ENCODE measurements at places on chromosomes 7 and 10. TPM values are rescaled to one million over a fixed set of nuclear protein-coding genes. Genes with fewer than 3 reads are reported as not detected.

Gene SMO
- 0.20 TPM for total RNA-seq

Gene FAM180A
- not detected for total RNA-seq

Gene ACHE
- not detected for total RNA-seq

Gene SPDYE2B
- not detected for total RNA-seq

Gene ZNF853
- total RNA-seq = 4.9 TPM

Gene STARD3NL
- total RNA-seq = 22.0 TPM

Gene SPDYE11
- not detected for total RNA-seq

Gene WDR86
- 2.1 TPM for total RNA-seq

Gene BTBD16
- total RNA-seq = not detected

Gene THSD7A
- total RNA-seq = not detected

Gene FXYD4
- not detected for total RNA-seq

Gene HOXA5
- not detected for total RNA-seq

- DNase-seq = no peak
Observed at GRCh38 chr7:151091431-151091830, 5.2 kb downstream of the AGAP3 start.

- no peak for DNase-seq
Observed at GRCh38 chr10:77675347-77675746, 37.7 kb upstream of the KCNMA1 start.

- DNase-seq = no peak
Observed at GRCh38 chr7:117173035-117173770, 149.7 kb downstream of the WNT2 start.

- DNase-seq = no peak
Observed at GRCh38 chr10:69866688-69867461, 65.2 kb downstream of the COL13A1 start.

- DNase-seq = no peak
Observed at GRCh38 chr10:34769899-34770298, 45.2 kb downstream of the PARD3 start.

DNA sequence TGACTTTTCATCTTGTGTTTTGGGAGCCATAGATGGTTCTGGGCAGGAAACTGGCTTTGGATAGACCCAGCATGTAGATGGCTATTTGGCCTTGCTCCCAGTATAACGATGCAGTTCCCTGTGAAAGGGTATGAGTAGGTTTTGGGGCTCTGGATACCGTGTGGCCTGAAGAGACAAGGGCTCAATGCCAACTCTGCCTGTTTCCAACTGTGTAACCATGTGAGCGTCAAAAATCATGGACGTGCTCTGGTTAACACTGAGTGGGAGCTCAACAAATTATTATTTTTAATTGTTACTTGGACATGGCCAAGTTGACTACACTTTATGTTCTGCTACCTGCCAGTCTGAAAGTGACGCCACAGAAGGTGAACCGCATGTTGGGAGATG, 41.8 kb downstream of the EGFR start:
- DNase-seq = no peak

- no peak for DNase-seq
Observed at GRCh38 chr7:152924238-152924637, 164.7 kb downstream of the ACTR3B start.

- DNase-seq = no peak
Observed at GRCh38 chr7:131849472-131849871, 293.0 kb upstream of the PODXL start.

DNA sequence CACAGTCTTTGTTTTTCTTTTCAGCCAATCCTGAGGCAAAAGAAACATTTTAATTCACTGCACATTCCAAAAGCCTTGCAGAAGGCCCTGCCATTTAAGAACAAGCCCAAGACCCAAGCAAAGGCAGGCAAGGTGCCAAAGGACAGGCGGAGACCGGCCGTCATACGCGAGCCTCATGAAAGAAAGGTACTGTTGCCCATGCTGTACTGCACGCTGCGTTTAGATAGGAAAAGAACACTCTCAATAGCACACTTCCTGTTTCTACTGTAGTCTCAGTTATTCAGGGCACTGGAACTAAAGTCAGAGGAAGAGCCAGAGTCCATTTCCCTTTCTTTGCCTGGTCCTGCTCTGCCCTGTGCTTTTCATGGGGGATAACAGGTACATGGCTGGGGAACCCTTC, 47.6 kb downstream of the BMS1 start:
- no peak for DNase-seq

GRCh38 chr10:27464993-27465392, 39.1 kb upstream of the RAB18 start:
- no peak for DNase-seq

- DNase-seq = no peak
Observed at GRCh38 chr7:1274121-1274875, 41.6 kb downstream of the UNCX start.

DNA sequence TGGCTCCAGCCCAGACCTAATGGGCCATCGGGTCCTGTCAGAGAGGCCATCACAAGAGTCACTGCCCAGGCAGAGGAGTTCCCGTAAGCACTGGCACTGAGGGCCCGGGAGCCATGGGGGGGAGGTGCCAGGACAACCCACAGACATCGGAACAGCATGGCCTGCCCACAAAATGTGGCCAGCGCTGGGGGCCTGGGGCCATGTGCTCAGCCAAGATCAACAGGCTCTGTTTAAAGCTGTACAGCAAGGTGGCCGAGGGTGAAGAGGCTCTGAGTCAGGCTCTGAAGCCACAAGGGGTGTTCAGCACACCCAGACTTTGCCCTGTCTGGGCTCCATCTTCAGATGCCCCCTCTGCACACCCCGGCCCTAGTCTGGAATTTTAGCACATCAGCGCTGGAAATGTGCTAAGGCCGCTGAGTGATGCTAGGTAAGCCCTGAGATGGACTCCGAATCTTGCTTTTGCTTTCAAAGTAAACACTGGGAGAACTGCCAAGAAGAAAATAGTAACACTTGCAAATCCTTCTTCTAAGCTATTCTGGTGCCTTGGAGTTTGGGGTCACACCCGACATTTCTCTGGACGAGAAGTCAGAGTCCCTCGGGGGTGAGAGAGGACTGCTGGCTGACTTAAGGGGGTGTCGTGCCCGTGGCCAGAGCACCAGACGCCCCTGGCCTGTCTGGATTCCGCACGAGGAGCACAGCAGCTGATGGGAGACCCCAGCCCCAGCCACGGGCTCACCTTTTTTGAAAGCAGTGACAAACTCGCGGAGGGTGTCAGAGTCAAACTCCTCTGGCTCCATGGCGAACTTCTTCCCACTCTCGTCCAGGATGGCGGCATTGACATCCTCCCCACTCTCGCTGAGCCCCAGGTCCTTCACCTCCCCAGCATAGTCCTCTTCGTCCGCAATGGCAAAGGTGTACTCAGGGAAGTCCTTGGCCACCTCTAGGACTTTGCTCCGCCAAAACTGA, 23.6 kb downstream of the PDIA4 start:
- DNase-seq = no peak

GRCh38 chr10:89213191-89213808, 6.2 kb upstream of the CH25H start:
- no peak for DNase-seq

DNA sequence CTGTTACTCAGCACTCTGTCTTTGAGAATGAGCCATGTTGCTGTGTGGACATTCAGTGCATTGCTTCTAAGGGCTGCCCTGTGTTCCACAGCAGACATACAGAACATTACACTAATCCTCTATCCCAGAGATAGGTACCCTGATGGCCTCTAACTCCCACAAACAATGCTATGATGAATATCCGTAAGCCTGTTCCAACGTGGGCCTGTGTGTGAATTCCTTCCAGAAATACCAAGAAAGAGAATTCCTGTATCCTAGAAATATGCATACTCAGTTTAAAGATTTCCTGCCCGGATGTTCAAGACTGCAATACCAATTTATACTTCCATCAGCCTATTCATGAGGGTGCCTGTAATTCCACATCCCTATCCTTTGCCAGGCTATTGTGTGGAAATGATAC, 21.3 kb upstream of the ST8SIA6 start:
- DNase-seq = no peak

- no peak for DNase-seq
Observed at GRCh38 chr10:61786728-61787127, 114.8 kb upstream of the ARID5B start.

GRCh38 chr10:32943395-32943794, 14.6 kb downstream of the ITGB1 start:
- no peak for DNase-seq

- peak; percentile 72 for DNase-seq
Observed at GRCh38 chr10:6348096-6348874, 145.6 kb downstream of the PFKFB3 start.

GRCh38 chr10:25071227-25071626, 54.8 kb downstream of the THNSL1 start:
- no peak for DNase-seq

DNA sequence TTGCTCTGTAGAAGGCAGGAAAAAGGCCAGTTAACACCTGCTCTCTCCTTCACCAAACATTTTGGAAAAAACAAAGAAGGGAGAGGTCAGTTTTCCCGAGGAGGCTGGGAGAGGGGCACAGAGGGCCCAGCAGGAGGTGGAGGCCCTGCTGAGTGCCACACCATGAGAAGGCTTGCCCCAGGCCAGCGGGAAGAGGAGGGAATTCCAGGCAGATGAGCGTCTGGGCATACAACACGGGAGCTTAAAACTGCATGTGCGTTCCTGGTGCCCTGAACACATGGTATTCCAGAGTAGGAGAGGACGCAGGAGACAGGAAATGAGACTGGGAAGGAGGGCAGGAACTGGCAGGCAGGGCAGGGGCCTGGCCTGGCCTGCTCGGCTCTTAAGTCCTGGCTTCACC, 182.4 kb downstream of the CCDC3 start:
- no peak for DNase-seq

- no peak for DNase-seq
Observed at GRCh38 chr10:104680467-104681401, 39.6 kb downstream of the SORCS3 start.

DNA sequence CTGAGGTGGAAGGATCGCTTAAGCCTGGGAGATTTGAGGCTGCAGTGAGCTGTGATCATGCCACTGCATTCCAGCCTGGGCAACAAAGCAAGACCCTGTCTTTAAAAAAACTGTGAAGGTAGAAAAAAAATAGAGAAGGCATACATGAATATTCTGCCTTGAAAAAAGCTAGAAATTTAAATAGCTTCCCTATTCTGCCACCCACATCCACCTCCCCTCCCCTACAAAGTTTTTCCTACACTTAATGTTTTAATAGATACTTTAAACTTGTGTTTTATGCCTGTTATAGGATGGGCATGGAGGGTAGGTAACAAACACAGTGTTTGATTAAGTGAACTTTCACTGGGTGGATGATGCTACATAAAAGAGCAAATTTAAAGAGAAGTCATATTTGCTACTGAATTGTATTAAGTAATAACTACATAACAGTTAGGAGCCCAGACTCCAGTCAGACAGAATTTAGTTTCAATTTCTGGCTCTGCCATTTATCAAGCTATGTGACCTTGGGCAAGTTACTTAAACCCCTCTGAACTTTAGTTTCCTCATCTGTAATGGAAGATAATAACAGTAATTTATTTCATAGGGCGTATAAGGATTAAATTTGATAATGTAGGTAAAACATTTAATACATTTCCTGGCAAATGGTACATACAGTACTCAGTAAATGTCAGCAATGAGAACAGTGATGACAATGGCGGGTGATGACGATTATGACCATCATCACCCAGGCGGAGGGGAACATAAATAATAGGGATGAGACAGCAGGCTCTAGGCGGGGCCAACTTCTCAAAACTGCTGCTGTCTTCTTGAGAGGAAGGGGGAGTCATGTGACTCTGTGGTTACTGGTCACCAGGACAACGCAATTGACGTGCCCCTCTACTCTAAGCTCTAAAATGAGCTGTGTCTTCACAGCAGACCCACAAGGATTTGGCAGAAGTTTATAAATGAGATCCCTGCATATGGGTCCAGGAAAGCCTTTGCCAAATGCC, 15.8 kb downstream of the DNMBP start:
- peak; percentile 46 for DNase-seq

GRCh38 chr10:101615525-101616116, 27.5 kb downstream of the DPCD start:
- peak; percentile 9 for DNase-seq

Measured in activated naive CD8-positive, alpha-beta T cell treated with anti-CD3 and anti-CD28 coated beads, Interleukin-2, amount 10 ng/mL, durations not matched to agents 7 days and 5 days (primary cell).